ENCODE measurements at places on chromosomes 1 and 21. TPM values are rescaled to one million over a fixed set of nuclear protein-coding genes. Genes with fewer than 3 reads are reported as not detected.

- no peak for DNase-seq
Observed at GRCh38 chr1:58038574-58038973, 508.0 kb downstream of the OMA1 start.

DNA sequence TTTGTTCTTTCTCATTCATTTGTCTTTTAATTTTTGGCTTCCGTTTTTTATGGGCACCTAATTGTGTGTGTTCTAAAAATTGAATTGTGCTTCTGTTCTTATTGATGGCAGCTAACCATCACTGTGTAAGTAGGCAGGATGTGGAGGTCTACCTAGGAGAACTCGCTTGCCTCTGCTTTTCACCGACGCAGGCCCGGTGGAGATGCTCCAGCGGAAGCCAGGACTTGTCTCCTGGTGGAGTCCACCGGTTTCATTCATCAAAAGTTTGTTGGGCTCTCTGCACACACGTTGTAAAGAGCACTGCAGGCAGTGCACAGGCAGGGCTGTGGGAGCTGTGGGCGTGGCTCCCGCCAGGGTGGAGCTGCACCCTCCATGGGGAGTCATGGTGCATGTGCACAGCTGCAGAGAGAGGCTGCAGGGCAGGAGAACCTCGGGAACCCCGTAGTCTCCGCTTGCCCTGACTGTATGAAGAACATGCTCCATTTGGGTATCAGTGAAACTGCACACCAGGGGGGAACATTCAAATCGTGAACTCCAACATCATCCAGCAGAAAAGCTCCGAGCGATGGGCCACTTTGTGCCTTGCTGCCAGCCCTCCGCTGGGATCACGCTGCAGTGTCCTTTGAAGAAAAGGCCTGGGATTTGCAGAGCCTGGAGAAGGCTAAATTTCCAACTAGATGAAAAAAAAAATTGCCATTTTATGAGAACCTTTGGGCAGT lies 6.0 kb upstream of the C1orf174 start:
- no peak for DNase-seq

GRCh38 chr1:244368279-244368678 lies 83.4 kb downstream of the ADSS2 start:
- DNase-seq: no peak

GRCh38 chr1:161013488-161014230 lies 7.3 kb downstream of the F11R start:
- DNase-seq: peak; percentile 92

DNA sequence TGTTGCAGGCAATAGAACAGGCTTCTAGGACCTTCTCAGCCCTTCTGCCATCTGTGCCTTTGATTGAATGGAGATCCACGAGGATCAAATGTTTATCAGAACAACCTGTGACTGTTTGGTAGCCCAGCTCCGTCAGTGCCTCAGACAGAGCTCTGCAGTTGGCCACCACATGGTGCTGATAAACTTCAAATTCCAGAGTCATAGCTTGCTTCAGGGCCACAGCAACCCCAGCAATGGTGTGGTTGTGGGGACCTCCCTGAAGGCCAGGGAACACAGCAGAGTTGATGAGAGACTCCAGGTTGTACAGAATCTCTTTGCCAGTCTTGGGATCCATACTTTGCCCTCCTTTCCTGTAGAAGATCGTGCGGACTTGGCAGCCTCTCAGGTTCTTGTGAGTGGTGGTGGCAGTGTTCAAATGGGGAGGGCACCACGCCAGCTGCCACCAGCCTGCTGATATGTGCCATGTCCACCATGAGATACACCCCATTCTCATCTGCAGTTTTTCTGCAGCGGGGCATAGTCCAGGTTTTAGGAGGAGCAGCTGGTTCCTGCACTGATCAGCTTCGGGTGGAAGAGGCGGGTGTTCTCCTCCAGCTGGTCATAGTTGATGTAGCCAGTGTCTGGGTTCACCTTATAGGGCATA lies 82.9 kb upstream of the ARTN start:
- no peak for DNase-seq

DNA sequence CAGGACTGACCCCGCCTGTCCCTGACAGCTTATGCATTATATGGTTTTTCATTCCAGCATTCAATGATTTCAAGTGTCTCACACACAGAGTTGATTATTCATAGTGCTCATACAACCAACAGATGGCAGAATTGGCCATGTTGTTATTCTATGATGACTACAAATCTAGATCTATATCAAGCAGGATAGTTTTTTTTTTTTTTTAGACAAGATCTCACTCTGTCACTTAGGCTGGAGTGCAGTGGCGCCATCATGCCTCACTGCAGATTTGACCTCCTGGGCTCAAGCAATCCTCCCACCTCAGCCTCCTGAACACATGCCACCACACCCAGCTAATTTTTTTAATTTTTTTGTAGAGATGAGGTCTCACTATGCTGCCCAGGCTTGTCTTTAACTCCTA lies 40.1 kb upstream of the LRRC8D start:
- DNase-seq: no peak

DNA sequence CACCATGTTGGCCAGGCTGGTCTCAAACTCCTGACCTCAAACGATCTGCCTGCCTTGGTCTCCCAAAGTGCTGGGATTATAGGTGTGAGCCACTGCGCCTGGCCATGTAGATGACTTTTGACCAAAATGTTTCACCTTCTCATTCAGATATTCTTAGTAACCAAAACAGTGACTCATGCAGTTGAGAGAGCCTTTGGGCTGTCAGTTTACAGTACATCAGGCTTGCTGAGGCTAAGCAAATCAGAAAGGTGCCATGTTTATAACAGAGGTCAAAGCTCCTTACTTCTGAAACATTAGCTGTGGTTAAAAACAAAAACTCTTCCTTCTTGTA lies 21.0 kb downstream of the CNIH4 start:
- no peak for DNase-seq

LCA5L gene
- 0.46 TPM for total RNA-seq

DNA sequence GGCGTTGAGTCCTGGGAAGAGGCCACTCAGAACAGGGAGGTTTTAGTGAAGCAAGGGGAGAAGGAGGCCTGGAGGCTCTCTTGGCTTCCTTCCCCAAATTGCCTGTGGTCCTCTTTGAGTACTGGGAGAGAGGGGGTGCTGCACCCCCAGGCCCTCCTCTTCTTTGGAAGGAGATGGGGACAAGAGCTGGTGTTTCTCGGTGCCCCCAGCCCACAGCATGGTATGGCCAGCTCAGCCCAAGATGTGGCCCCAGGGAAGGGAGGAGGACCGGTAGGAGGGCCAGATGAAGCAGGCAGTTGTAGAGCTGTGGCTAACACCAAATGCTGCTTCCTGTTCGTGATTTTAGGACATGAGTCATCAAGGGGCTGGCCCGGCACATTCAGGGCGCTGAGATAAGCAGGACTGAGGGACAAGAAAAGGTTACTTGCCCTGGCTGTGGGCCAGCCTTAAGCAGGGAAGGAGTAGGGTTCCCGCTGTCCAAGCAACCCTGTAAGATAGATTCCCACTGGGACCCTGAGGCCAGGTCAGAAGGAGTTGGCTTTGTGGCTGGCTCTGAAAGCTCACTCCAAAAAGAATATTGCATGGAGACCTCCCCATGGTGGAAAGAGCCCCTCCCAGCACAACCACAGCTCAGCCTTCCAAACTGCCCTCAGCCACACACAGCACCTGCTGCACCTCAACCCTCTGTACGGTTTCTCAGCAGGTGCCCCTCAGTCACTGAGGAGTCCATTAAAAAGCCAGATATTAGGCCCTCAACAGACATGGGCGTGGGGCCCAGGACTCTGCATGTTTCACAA lies 4.9 kb upstream of the TNFRSF1B start:
- DNase-seq: peak; percentile 95

DNA sequence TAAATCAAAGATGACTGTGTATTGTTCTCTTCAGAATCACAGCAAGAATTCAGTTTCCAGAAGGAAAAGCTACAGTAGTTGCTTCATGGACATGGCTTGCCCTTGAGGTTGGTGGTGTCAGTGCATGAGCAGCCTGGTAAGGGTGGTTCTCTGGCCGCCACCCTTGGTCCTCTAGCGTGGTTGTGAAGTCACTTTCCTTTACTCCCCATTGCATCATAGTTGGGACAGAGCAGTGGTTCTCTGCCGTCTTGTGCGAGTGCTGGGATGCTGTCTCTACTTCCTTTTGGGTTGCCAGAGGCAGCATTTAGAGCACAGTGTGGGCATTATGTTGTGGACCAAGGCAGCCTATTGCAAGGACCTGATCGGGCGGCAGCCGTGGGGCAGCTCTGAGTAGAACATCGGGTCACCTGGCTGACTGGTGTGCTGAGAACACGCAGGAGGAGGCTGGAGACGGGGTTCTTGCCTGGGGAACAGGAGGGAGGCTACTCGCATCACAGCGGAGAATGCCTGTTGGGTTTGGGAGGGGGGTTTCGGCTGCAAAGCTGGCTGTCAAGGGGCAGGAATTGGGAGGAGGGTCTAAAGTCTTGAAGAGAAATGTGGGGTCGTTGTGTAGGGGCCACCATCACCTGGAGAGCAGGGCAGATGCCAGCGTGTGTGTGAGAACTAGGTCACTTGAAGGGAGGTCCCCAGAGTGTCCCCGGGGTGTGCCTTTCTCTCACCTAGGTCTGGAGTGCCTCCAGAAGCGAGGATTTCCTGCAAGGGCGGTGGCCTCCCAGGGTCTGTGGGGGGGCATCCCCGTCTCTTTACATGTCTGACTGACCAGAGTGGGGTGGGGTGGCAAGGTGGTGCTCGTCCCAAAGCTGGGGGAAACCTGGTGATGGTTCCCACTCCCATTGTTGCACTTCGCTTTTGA lies 6.3 kb downstream of the ARF1 start:
- DNase-seq: no peak

DNA sequence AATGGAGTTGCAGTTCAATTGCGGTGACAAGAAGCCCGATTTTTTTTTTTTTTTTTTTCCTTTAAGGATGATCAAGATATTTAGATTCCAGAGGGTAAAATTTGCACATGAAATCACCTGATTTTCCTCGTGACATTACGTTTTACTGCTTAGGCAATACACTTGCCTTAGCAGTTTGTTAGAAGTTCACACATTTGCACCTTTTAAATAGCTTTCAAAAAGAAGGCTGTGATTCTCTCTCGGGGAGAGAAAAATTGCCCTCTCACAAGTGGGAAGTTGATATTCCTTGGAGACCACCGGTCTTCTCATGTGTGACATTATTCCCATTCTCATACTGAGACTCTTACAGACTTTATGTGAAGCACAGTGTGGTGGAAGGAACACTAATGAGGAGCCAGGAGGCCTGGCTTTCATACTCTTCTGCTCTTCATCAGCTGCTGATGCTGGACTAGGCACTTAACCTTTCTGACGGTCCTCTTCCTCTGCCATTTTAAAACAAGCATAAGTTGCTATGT lies 69.8 kb upstream of the HSPA13 start:
- DNase-seq: no peak

SPOCD1 gene
- total RNA-seq: not detected

TAS1R1 gene
- not detected for total RNA-seq

DNA sequence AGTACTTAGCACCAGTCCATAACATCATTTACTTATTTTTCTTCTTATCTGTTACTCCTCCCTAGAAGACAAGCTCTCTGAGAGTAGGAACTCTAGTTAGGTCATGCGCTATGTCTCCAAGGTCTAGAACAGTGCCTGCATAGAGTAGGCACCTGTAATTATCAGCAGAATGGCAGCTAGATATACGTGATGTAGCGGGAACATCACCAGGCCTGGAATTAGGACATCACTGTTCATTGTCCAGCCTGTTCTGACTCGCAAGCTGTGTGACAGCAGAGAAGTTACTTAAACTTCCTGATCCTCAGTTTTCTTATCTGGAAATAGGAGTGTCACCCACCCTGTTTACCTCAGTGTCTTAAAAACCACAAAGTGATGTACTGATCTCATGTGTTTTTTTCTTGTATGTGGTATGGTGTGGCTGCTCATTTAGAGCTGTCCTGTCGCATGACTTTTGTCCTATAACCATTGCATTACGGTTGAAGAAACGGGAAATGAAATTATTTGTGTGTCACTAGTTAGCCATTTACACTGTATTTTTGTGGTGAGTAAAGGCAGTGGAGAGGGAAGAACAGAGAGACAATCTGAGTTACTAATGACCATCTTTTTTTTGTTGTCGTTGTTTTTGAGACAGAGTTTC lies 37.1 kb upstream of the EXO1 start:
- no peak for DNase-seq

GRCh38 chr1:248756151-248756550 lies 592 bp upstream of the LYPD8 start:
- DNase-seq: no peak

GRCh38 chr1:62682531-62682930 lies 5.7 kb downstream of the DOCK7 start:
- no peak for DNase-seq

FCN3 gene
- total RNA-seq: 20.7 TPM

DNA sequence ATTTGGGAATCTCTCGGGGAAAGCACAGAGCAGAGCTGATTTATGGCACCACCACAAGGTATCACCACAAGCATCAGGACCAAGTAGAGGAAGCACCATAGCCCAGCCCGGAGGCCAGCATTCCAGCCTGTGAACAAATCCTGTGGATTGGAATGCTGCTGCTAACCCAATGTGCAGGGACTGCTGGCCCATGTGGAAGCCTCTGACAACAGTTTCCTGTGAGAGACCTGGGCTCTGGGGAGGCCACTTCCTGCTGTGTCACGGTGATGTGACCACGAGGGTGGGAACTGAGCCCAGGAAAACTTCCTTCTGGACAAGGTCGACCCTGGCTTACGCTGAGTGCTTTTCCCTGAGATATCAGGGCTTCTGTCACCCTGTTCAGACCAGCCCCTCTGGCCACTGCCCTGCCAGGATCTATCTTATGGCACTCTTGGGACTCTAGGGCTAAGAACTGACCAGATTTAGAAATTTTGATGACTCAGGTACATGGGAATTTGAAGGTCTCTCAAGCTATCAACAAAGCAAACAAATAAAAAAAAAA lies 88.3 kb upstream of the NGF start:
- peak; percentile 78 for DNase-seq

SIK1 gene
- 4.6 TPM for total RNA-seq

FAM131C gene
- total RNA-seq: 5.9 TPM

SLFNL1 gene
- total RNA-seq: 0.16 TPM

- no peak for DNase-seq
Observed at GRCh38 chr1:153816283-153816889, 41.2 kb downstream of the SLC27A3 start.

DNA sequence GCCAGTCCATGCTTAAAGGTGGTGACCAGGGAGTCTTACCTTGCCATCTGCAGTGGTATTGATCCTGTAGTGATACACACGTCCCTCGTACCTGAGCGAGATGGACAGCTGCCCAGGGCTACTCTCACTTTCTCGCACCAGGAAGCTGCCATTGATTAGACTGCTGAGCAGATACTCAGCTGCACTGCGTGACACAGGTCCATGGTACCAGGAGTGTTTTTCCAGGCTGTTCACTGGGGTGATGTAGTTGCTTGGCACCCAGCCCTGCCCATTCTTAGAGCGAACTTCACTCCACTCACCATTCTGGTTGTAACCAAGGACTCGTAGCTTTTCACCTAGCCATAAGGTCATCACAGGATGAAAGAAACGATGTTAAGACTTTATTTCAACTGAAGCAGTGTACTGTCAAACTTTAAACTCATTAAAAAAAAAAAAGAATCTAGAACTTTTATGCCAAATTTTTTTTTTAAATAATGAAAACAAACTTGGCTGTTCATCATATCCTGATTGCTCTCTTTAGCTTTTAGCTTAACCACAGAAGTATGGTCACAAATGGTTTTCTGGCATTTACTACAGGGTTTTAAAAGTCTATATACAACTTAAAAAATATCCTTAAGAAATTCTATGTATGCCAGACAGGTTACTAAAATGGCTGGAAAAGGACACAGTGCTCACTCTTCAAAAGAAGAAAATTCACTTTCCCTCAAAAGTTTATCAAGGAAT lies 44.6 kb downstream of the TOR3A start:
- DNase-seq: no peak

CNR2 gene
- total RNA-seq: not detected

- DNase-seq: peak; percentile 95
Observed at GRCh38 chr1:1889847-1890505, 911 bp downstream of the GNB1 start.
